ENCODE measurements at places on chromosomes 2 and 18. TPM values are rescaled to one million over a fixed set of nuclear protein-coding genes. Genes with fewer than 3 reads are reported as not detected.

The PID1 gene
- 32.3 TPM for total RNA-seq

The KLF7 gene
- 11.6 TPM for total RNA-seq

The ALK gene
- not detected for total RNA-seq

- peak; percentile 54 for DNase-seq
Observed at GRCh38 chr2:101958061-101958460, 33.7 kb upstream of the IL1R2 start.

The ABCG5 gene
- not detected for total RNA-seq

The MC5R gene
- not detected for total RNA-seq

The CYBRD1 gene
- 120 TPM for total RNA-seq

The EML6 gene
- total RNA-seq, result 0.34 TPM

- peak; percentile 24 for DNase-seq
Observed at GRCh38 chr2:188726626-188727247, 247.4 kb upstream of the COL3A1 start.
